ENCODE measurements at places on chromosomes 7 and 10.

GRCh38 chr10:48468130-48468790 is 136.6 kb downstream of the ARHGAP22 start:
- DNase-seq: peak; percentile 68

- DNase-seq: no peak
Observed at GRCh38 chr10:127283576-127283975, 87.2 kb upstream of the INSYN2A start.

GRCh38 chr10:15084502-15084922 is 4.1 kb downstream of the ACBD7 start:
- DNase-seq: peak; percentile 85

- no peak for DNase-seq
Observed at GRCh38 chr7:35993676-35994606, 159.1 kb upstream of the EEPD1 start.

DNA sequence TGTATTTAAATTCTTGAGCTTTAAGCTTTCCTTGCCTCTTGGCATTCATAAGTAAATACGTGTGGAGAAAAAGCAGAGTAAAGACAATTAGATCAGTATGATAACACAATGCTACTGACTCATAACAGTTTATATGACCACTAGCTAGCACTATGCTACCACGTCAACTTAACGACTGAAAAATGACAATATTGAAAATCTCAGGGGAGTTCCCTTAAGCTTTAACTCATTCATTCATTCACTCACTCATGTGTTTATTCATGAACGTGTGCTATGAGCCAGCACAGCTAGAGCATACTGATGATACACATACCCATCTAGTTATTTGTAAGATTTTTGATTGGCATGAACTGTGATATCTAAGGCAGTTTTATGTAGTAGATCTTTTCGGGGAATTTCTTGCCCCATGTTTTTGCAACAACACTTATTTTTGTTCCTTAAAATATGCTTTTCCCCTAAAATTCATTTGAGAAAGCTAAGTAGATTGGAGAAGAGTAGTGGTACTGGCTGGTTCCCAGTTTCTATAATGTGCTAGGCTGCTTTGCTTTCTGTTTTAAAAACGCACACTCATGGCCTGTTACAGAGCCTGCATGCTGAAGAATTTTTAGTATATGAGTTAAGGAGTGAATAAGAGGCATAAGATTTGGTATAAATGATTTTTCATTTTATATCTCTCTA is 57.4 kb upstream of the ACBD5 start:
- no peak for DNase-seq

DNA sequence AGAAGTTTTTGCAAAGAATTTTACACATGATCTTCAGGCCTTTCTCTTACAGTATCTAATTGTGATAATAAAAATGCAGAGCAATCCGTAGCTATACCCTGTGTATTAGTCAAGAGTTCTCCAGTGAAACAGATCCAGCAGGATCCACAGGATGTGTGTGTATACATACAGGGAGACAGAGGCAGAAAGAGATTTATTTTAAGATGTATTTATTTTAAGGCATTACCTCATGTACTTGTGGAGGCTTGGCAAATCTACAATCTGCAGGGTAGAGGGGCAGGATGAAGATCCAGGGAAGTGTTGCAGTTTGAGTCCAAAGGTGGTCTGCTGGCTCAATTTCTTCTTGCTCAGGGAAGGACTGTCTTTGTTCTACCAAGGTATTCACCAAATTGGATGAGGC is 41.7 kb downstream of the ARHGAP12 start:
- no peak for DNase-seq

DNA sequence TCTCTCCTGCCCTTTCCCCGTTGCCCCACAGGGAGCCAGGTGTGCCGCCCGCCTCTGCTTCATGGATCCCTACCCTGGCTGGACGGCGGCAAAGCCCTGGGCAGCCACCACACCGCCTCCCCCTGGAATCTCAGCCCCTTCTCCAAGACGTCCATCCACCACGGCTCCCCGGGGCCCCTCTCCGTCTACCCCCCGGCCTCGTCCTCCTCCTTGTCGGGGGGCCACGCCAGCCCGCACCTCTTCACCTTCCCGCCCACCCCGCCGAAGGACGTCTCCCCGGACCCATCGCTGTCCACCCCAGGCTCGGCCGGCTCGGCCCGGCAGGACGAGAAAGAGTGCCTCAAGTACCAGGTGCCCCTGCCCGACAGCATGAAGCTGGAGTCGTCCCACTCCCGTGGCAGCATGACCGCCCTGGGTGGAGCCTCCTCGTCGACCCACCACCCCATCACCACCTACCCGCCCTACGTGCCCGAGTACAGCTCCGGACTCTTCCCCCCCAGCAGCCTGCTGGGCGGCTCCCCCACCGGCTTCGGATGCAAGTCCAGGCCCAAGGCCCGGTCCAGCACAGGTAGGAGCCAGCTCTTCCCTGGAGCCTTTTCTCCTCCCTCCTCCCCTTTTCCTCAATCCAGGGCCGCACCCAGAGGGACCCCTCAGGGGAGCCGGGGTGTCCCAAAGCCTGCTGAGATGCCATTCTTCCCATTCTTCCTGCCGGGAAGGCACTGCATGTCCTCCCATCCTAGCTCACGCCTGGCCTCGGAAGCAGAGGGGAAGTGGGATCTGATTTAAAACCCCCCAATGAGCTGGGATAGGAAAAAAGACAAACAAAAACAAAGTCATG is 4.0 kb downstream of the GATA3 start:
- DNase-seq: no peak

DNA sequence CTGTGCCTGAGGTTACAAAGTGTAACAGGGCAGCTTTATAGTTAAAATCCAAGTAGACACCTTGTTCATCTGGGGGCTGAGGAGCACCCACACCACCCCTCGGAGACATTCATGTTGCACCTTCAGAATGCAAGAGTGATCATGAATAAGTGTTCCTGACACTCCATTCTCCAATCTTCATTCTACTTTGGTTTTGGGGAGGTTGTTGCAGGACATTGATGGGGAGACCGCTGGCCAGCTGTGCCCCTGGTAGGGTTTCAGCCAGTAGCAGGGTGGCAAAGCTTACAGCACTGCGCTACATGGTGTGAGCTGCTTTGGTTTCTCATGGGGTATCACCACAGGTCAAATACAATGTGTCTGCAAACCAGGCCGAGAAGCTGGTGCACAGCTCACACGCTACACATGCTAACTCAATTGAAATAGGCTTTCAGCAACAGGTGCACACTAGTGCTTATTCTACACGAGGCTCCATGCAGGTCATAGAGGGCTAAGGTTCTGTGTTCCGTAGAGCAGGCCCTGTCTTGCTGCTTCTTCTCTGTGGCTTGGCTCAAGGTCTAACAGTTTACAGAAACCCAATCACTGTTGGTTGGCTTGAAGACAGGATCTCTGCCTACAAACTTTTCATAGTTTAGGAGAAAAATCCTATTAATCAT is 317.4 kb upstream of the ZNF32 start:
- no peak for DNase-seq

DNA sequence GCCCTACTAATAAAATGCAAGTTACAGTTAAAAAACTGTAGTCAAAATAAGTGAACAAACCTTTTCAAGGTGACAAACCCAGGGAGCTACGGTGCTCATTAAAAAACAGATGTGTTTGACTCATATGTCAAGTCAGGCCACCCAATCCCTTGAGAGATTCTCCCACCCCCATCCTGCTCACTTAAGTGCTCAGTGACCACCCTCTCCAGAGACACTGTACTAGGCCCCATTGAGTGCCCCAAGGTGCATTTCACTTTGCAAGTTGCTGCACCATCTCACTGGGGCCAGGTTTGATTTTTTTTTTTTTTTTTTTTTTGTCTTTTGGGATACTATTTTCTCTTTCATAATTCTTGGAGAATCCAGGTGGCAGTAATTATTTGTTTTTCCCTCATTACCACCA is 1.9 kb downstream of the ERV3-1 start:
- no peak for DNase-seq

DNA sequence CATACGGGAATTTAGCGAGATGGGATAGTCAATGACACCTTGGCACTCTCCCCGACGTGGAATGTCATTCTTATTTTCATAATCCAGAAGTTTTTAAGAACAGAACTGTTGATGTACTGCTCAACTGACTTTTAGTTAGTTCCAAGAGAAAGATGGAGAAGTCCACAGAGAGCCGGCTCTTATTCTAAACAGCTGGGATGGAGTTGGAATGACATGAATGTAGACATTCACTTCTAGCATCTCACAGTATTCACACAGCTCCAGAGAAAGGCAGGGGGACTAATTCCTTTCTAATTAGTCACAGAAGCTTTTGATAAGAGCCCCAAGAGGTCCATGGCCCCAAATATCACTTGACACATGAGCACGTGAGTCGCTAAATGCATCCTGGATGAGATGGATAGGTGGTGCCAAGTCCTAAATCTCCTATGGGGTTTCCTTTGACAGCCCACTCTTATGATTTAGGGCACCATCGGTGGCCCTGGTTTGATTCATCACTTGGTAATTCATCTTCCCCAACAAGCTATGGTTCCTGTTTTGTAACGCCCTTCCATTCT is 420.3 kb upstream of the AUTS2 start:
- no peak for DNase-seq

DNA sequence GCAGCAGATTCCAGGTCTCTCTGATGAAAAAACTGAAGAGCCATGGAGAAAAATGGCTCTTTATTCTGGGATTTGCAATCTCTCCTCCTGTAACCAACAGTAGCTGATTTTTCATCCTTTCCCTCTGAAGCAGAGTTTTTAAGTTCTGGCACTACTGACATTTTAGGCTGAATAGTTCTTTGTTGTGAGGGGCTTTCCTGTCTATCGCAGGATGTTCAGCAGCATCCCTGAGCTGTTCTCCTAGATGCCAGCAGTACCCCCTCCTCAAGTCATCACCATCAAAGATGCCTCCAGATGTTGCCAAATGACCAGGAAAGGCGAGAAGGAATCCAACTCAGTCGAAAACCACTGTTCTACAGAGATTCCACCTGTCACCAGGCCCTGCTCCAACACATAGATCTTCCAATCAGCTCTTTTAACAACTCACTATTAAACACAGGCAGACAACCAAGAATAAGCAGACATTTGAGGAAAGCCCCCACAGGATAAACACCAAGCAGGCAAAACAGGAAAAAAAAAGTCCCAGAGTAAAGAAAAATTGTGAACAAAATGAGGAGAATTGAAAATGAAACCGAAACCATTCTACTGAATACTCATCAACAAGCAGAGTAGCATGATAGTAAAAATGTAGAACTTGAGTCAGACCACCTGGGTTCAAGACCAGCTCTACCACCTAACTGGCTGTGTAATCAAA is 124.8 kb downstream of the MPP7 start:
- no peak for DNase-seq

GRCh38 chr7:105473163-105473562 is 48.9 kb downstream of the PUS7 start:
- DNase-seq: no peak

- DNase-seq: peak; percentile 44
Observed at GRCh38 chr10:80599424-80599847, 61.7 kb downstream of the SH2D4B start.

GRCh38 chr10:92894081-92894655 is 45.8 kb downstream of the EXOC6 start:
- DNase-seq: no peak

GRCh38 chr7:130814778-130815335 is 80.8 kb upstream of the KLF14 start:
- no peak for DNase-seq

GRCh38 chr10:113433711-113434110 is 119.1 kb upstream of the HABP2 start:
- no peak for DNase-seq

- no peak for DNase-seq
Observed at GRCh38 chr10:110746969-110747608, 103.0 kb downstream of the RBM20 start.

GRCh38 chr10:10826125-10826524 is 191.5 kb upstream of the CELF2 start:
- no peak for DNase-seq

- no peak for DNase-seq
Observed at GRCh38 chr10:76830218-76830617, 807.4 kb downstream of the KCNMA1 start.

DNA sequence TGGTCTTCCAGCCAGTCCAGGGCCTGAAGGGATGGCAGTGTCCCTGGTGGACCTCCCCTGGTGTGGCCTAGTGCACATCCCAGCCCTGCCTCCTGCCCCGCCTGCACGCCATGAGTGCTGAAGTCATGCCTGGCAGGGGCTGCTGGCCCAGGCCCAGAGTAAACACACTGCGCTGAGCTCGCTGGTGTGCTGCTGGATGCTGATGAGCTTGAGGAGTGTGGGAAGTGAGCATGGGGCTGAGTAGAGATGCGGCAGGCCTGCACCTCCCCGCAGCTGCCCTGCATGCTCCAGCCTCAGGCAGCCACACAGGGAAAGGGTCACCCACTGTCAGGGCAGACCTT is 43.2 kb downstream of the HTRA1 start:
- no peak for DNase-seq

DNA sequence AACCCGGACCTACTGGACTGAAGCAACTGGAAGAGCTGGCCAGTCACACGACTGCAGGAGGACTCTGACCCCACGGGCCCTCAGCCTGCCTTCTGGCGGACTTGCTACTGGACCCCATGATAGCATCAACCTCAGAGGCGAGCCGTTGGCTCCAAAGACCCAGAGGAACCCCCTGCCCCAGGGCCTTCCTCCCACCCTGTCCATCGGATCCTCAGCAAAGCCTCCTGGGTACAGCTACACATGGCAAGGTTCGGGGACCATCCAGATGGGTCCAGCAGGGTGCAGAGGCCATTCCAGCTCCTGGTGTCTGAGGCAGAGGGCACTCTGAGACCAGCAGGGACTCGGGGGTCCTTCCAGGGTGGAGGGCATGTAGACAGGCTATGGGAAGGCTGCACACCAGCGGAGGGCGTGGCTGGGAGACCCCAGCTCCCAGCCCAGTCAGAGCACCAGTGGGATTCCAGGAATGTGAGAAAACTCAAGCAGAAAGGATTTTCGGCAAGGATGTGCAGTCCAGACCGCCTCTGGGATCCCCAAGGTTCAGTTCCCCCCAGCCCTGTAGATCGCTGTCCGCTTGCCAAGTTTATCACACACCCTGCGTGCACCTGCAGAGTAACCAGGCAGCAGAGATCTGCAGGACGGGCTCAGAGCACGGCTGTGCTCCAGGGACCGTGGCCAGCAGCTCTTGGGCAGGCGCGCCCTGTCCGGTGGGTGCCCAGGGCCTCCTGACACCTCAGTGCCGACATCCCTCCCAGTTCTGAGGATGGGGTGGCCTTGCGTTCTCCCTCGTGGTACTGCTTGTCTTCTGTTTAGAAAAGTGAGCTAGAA is 89.8 kb upstream of the PPP2R2D start:
- DNase-seq: no peak

GRCh38 chr10:89426230-89426868 is 12.0 kb downstream of the IFIT5 start:
- peak; percentile 42 for DNase-seq

DNA sequence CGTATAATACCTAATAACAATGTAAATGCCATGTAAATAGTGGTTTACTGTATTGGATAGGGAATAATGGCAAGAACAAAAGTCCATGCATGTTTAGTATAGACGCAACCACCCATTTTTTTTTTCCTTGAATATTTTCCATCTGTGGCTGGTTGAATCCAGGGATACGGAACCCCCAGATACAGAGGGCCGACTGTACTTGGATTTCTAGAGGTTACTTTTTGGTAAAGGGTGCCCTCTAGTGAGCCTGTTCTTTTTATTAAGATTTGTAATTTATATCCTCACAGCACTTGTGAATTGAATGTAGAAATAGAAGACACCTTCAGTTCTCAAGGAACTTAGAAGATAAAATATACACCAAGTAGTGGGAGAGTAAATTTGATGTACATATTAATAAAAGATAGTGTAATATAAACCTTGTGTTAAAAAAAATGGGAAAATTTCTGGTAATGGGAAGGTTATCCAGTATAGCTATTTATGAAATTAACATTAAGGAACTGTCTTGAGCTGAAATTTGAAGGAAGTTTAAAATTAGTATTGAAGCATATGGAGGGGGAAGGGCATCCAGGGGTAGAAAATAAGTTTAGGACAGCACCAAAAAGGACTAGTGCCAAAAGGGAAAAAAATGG is 32.0 kb downstream of the EXOC6 start:
- DNase-seq: peak; percentile 59
